ENCODE measurements at places on chromosomes 3 and 15.

GRCh38 chr3:103787164-103787871, 1352.5 kb downstream of the ZPLD1 start:
- no peak for DNase-seq

GRCh38 chr15:25790000-25790660, 73.0 kb downstream of the ATP10A start:
- peak; percentile 78 for DNase-seq

DNA sequence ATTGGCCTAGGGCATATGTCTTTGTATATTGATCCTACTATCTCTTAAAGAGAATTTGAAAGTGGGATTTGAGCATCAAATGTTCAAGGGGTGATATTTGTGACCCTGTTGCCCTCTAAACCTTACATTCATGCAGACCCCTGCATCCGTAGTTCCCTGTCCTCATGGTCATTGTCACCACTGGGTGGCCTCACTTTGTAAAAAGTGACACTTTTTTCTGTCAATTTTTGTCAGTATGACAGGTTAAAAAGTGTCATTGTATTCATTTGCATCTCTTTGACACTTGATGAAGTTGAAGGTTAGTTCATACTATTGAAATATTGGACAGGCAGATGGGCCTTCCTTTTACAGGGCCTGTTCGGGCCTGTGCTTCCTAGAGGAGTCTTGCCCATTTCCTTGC, 12.3 kb upstream of the KLF15 start:
- DNase-seq: no peak

DNA sequence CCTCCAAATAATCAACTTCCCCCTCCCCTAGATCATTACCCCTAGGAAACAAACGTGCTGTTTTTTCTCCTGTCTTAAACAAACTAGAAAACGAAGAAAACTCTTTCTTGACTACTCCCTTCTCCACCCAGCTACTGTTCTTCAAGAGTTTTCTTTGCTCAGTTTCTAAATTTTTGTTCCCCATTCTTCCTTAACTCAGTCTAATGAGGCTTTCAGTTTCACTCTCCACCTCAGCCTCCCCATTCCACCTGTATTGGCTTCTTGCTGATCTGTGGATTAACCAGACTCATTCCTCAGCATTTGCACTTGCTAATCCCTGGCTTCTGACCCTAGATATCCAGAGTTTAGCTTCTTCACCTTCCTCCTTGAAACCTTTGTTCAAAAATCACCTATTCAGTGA, 26.8 kb downstream of the SERPINI1 start:
- no peak for DNase-seq

GRCh38 chr15:88161636-88162035, 94.9 kb downstream of the NTRK3 start:
- no peak for DNase-seq

DNA sequence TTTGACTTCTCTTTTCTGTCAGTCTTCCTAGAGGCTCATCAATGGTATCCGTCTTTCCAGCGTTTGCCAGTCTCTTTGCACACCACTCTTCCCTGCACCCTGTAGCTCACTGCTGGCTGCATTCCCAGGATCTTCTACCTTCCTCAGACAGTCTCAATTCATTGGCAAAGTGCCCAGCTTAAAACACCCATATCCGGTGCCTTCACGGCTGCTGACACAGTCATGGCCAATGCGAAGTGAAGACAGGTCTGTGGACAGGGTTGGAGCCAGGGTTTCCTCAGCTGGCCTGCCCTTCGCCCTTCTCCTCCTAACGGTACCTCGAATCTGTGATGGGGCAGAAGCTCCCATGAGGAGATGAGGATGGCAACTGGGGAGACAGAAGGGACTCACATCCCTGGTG, 36.1 kb downstream of the PTH1R start:
- no peak for DNase-seq

GRCh38 chr15:65558336-65558735, 28.1 kb downstream of the HACD3 start:
- no peak for DNase-seq

GRCh38 chr15:78000091-78000926, 77.2 kb downstream of the TBC1D2B start:
- DNase-seq: peak; percentile 92

DNA sequence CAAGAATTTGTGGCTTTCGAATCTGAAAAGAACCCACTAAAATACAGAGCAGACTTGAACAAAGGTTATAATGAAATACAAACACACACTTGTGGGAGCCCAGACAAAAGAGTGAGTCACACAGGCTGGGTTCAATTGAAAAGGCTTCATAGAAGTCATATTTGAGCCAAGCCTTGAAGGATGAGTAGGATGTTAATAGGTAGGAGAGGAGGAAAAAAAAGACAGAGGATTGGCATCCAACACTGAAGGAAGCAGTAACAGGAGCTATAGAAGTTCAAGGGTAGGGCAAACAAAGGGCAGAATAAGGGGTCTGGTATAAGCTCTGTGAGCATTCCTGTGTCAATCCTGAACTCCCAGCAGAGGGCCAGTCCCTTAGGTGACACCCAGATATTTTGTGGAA, 325.4 kb downstream of the FOXP1 start:
- DNase-seq: no peak

GRCh38 chr15:99706557-99707303, 26.5 kb downstream of the LYSMD4 start:
- DNase-seq: peak; percentile 60

GRCh38 chr15:97966246-97966645, 5.7 kb downstream of the ARRDC4 start:
- DNase-seq: no peak

DNA sequence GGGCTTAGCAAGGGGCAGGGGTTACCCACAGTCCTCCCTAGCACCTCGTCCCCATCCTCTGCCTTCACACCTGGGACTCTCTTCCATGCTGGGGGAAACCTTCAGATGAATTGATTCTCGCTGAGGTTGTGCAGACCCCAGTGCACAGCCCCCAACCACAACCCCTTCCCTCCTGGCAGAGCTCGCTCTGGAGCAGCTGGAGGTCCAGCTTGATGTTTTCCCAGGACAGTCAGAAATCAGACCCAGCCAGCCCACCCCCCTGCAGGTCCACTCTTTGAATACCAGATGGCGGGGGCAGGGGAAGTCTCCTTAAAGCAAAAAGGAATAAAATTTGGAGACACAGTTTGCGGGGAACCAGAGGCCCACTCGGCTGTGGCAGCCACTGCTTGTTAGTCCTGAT, 234.4 kb downstream of the XXYLT1 start:
- DNase-seq: no peak

DNA sequence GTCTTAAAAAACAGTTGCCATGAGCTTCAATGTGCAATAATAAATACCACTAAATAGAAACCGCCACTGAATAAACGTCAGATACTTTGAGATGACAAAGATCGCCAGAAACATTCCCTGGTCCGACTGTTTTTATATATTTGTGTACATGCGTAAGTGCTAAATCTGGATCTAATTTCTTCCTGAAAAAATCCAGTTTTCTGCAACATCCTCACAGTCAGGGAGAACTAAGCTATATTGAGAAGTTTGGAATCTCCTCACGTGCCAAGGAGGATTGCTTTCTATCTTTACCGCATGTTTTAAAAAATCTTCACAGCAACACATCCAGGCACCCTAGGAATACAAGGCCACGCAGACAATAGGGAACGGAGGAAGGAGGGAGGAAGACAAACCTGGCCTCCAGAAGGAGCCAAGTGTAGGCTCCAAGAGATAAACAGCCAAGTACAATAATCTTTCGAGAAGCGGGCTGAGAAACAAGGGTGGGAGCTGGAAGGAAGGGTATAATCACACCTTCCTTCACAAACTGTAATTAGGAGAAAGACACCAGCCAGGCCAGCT, 5.7 kb downstream of the VGLL4 start:
- DNase-seq: no peak

- DNase-seq: no peak
Measured at GRCh38 chr3:40247714-40248454, 61.6 kb upstream of the EIF1B start.

DNA sequence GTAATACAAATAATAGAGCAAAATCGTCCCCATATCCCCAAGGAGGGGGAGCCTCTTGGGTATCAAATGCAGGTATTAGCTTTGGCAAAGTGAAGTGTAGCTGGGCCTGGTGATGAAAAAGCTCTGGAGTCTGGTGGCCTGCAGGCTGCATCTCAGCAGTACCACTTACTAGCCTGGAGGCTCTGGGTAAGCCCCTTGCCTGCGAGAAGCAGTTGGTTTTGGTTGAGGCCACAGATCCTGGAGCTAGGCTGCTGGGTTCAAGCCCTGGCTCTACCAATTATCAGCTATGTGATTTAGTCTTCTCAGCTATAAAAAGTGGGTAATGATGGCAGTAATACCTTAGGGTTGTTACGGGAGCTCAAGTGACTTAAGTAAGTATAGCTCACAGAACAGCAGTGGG, 6.1 kb downstream of the KCNAB1 start:
- no peak for DNase-seq

GRCh38 chr3:70261283-70261682, 51.2 kb downstream of the MDFIC2 start:
- DNase-seq: no peak

DNA sequence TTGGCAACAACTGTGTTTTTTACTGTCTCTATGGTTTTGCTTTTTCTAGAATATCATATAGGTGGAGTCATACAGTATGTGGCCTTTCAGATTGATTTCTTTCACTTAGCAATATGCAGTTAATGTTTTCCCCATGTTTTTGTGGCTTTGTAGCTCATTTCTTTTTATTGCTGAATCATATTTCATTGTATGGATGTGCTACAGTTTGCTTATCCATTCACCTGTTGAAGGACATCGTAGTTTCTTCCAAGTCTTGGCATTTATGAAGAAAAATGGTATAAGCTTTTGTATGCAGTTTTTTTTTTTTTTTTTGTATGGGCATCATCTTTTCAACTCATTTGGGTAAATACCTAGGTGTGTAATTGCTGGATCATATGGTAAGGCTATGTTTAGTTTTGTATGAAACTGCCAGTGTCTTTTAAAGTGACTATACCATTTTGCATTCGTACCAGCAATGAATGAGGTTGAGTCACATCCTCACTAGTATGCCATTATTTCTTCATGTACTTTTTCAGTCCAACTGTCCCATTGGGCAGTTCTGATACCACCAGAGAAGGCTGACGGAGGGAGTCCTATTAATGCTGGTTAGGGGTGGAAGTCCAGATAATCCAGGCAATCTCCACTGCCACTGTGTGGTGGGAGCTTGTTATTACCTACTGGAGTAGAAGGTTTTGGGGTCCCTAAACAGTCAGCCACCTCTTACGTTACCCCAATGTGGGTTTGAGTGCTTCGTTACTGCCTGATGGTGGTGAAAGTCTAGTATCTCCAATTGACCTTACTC, 210.5 kb downstream of the DOCK3 start:
- DNase-seq: no peak

GRCh38 chr3:134144694-134145093, 106.0 kb downstream of the RYK start:
- DNase-seq: no peak

- peak; percentile 79 for DNase-seq
Measured at GRCh38 chr3:138608322-138609135, at the start of gene FAIM. Gene FAIM, plus strand, starts transcription at chr3:138608771. Its CDS starts 10,956 bp downstream, at chr3:138619727.

- no peak for DNase-seq
Measured at GRCh38 chr15:62472616-62473299, 307.7 kb upstream of the C2CD4B start.

DNA sequence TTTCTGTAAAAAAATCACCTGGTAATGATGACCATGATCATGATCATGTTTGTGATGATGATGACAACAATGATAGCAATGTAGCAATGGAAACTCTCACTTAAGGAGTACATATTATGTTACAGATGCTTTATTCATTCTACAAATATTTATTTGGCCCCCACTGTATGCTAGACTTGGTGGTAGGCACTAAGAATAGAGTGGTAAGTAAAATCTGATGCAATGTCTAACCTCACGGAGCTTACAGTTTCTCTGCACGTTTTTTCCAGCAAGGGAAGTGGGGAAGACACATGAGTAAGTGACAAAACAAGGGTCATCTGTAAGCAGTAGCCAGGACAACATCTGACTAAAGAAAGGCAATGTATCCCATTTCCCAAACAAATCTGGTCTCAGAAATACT, 199.4 kb upstream of the MRPL3 start:
- no peak for DNase-seq

DNA sequence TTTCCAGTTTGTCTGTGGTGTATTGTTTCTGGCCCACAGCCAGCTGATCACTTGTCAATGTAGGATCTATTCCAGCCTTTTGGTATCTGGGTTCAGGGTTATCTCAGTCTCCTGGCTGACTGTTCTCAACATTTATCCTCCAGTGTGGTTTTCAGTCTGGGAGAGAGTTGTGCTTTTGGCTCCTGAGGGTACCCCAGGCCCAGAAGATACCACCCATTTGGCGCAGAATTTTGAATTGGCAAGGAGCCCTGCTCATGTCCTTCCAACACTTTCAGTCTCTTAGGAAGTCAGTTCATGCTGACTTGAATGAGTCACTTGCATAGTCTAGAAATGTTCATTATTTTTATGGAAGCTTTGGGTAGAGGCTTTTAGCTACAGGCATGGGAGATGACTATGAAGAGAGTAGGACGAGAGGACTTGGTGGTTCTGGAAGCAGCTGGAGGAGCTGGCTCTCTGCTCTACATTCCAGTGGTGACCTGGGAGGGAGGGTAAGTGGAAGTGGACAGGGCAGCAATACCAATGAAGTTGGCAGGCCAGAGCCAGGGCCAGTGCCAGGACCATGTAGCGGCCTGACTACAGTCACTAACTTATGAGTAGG, 7.2 kb downstream of the POLR2H start:
- DNase-seq: no peak

DNA sequence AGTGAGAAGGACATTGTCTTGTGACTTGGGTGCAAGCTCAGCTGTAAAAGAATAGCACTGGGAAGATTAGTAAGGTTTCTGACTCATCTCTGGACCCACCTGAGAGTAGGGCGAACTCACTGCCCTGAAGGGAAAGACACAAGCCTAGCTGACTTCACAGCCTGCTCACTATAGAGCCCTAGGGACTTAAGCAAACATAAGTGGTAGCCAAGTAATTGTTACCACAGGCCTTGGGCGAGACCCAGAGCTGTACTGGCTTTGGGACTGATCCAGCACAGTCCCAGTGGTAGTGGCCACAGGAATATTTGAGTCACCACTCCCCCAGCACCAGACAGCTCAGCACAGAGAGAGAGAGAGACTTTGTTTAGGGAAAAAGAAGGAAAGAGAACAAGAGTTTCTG, 429.9 kb downstream of the TBL1XR1 start:
- DNase-seq: no peak

DNA sequence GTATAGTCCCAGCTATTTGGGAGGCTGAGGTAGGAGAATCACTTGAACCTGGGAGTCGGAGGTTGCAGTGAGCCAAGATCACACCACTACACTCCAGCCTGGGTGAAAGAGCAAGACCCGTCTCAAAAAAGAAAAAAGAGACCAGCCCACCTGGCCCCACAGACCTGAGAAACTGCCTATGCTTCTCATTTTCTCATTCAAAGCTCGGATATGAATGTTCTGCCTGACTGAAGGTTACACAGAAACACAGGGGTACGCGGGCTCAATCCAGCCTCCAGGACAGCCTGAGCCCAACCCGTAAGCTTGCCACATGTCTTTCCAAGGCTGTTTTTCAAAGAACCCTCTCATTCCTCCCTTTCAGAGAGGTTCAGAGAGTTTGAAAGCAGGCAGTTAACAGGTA, 9.7 kb upstream of the LRRC15 start:
- no peak for DNase-seq

GRCh38 chr3:112097378-112097777, 11.2 kb downstream of the C3orf52 start:
- peak; percentile 60 for DNase-seq

GRCh38 chr15:31382713-31383045, 56.0 kb downstream of the KLF13 start:
- no peak for DNase-seq

GRCh38 chr3:195096053-195096452, 174.9 kb downstream of the XXYLT1 start:
- DNase-seq: no peak

- DNase-seq: peak; percentile 66
Measured at GRCh38 chr3:71304684-71305083, 278.8 kb downstream of the FOXP1 start.

Data from activated CD4-positive, alpha-beta T cell treated with anti-CD3 and anti-CD28 coated beads for 36 hours (primary cell).